ENCODE measurements at places on chromosomes 5 and 9.

GRCh38 chr5:93325946-93326345 is 255.1 kb downstream of the NR2F1-AS1 start:
- DNase-seq: no peak

DNA sequence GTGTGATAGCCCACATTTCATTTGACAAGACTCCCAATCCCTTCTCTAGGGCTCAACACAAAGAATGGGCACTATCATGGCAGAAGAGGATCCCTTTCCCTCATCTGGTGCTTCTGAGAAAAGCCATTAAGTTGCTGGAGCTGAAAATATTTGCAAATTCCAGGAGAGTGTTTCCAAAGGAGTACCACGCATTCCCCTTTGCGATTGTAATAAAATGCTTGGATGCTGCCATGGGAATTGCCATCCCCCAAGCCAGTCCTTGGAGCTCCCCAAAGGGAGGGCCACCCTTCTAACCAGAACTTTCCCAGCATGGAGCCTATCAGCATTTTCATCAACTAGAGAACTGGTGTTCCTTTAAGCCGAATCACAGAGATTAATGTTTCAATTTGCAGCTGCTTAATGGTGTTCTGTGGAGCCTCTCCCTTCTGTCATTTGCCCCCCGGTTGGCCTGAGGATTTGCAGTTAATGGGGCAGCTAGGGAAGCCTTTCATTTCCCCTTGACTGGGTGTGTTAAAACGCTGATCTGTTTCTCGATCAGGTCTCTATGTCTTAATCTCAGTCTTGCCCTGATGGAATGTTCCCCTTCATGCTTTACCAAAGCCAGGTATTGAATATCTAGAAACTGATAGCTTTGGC is 133.0 kb downstream of the ENC1 start:
- no peak for DNase-seq

DNA sequence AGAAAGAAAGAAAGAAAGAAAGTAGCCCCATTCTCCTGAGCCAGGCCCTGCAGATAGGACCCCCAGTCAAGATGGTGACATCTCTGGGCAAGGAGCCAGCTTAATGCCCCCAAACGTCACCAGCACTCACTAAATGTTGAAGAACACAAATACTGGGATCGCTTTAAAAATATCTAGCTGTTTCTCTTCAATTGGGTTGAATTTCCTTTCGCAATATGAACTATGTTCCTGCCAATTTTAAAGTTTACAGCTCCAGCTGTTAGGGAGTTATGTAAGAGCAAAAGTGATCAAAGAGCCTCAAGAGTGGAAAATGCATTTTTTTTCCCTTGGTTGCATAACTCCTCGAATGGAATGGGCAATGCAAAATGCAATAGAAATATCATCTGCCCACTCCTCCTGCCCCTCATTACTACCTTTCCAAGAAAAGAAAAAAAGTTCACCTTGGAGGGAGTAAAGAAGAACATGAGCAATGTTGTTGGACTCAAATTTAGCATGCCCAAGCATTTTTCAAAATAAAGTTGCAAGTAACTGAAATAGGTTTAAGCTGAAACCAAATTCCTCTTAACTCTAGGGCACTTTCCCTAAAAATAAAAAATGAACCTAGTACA is 244.2 kb upstream of the PIK3R1 start:
- DNase-seq: no peak

- no peak for DNase-seq
Observed at GRCh38 chr5:39190311-39191102, 28.9 kb downstream of the FYB1 start.

GRCh38 chr5:83378624-83379289 is 92.8 kb upstream of the VCAN start:
- DNase-seq: no peak

GRCh38 chr5:53343187-53343586 is 137.2 kb upstream of the FST start:
- no peak for DNase-seq

DNA sequence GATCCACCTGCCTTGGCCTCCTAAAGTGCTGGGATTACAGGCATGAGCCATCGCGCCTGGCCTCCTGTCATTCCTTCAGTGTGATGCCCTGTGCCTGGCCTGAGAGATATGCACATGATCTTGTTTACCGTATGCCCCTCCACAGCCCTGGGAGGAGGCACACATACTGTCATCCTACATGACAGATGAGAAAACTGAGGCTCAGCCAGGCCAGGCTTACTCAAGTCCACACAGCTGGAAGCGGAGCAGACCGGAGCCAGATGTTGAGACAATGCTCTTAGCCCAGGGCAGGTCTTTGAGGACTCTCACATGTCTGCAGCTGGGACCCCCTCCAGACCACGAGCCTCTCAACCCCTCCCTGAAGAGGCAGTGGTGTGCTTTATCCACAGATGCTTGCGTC is 38.7 kb upstream of the SH3PXD2B start:
- no peak for DNase-seq

Measured in stimulated activated CD4-positive, alpha-beta T cell treated with anti-CD3 and anti-CD28 coated beads, Interleukin-15, amount 100 ng/mL, for 24 hours (primary cell).